Neural crest cell (in vitro differentiated cells): ENCODE measurements at places on chromosomes 5 and 9. TPM values are rescaled to one million over a fixed set of nuclear protein-coding genes. Genes with fewer than 3 reads are reported as not detected.

- DNase-seq, result no peak
Observed at GRCh38 chr5:119166026-119166425, 95.1 kb downstream of the DMXL1 start.

Gene KIAA1958
- total RNA-seq, result 44.7 and 46.7 TPM in 2 replicates

DNA sequence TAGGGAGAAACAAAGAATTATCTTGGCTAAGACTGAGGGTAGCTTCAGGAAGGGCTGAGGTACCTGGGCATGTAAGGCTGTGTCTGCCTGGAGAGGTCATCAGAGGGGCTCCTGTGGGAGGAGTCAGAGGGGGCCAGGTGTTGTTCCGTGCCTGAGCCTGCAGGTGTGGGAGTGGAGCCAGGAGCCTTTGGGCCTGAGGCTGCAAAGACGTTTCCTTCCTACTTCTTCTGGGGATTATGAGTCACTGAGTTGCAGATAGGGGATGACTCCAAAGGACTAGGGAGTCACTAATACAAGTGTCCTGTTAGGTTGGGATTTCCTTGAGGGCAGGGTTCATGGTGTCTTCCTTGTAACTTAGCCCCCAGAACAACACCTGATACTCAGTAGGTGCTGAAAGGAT lies 391.1 kb downstream of the ARHGEF28 start:
- DNase-seq, result no peak

Gene TCF7
- 18.0 and 19.3 TPM in 2 replicates for total RNA-seq

DNA sequence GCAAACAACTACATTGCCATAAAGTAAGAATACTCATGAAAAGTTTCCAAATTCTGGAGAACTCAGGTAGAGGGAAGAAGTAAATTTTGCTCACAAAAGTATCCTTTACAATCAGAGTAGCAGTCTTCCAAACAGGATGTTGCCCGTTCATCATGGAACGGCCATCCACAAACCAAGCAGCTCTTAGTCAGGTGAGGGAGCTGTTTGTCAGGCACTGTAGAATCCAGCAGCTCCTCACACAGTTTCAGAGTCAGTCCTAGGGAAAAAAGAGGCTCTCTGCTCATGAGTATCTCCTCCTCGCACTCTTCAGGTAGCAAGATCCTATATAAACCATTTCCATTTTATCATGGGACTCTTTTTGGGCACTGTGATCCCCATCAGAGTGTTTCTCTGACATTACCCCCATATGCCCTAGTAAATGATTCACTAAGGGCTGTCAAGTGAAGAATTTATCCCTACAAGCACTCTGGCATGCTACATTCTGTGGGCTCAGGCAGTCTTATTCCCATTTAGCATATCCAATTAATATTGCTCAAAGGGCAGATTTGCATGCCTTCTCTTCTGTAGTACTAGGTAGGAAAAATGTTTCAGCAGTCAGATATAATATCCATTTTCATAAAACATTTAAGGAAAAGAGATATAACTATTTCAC lies 97.9 kb downstream of the WDR41 start:
- no peak for DNase-seq

GRCh38 chr9:91321691-91322090 lies 40.0 kb downstream of the AUH start:
- no peak for DNase-seq

DNA sequence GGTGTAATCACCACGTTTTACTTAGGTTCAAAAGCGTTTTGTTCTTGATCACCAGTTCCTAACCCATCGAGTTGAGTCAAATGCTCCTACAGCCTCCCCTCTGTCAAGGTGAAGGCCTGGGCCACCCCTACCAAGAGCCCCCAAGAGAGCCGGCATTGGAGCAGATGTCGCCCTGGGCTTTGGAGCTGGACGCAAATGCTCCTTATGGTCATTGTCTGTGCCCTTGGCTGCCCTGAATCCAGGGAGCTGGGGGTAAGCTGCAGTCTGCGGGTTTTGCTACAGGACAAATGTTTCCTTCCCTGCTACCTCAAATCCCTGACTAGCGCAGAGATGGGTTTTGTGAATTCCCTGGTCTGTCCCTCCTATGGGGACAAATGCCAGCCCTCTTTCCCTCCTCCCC lies 4.9 kb downstream of the RNF183 start:
- no peak for DNase-seq

DNA sequence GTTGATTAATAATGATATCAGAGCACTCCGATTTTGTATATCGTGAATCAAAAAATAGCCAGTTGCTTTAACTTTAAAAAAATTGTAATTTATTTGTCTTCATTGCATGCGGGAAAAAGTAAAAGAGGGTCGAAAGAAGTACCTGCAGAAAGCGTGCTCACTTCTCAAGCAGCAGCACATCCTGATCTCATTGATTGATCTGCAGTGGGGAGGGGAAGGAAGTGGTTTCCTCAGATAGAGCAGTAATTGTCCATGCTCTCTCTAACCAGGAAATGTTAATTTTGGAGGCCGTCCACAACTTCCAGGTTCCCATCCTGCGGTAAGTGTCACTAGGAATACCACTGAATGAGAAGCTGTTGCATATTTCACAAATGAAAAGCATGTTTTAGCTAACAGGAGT lies 63.2 kb downstream of the SYK start:
- DNase-seq, result no peak

DNA sequence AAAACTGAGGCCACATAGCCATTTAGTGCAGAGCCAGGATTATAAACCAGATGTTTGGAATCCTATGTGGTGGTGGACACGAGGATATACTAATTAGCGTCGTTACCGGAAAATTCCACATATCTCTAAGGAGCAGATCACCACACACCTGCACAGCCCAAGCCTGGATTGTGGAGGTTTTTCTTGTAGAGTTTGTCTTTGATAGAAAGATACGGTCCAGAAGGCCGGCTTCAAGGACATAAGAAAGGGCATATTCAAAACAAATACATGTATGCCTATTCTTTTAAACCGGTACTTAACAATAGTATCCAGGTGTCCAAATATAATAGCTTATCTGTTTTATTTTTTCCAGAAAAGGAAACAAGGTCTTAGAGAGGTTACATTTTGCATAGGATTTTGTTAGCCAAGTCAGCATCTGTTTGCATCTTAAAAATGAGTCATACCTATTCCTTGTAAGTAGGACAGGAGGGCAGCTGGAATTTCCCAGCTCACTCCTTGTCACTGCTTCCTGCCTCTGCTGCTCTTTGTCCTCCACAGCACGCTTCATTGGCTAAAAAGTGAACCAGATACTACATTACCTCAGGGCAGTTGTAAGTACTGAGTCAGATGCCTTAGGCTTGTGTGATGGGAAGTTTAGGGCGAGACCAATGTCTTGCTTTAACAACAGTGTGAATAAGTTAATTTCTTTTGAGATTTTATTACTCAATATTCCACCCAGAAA lies 3.6 kb downstream of the TMC1 start:
- DNase-seq, result no peak

DNA sequence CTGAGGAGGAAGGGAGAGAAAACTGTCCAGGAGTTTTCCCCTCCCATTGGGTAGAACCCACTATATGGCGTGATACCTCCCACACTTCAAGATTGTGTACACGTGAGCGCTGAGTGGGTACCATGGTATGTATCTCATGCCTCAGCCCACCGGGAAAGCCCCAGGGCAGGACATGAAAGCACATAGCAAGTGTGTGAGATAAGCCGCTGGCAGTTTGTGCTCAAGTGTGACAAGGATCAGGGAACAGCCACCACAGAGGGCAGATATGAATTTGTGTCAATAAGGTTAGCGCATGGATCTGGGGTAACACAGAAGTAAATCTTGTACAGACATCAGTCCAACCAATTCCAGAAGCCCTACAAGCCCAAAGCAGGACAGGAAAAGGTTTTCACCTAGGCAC lies 42.6 kb upstream of the NAA35 start:
- no peak for DNase-seq

Gene CCL21
- not detected in 2 replicates for total RNA-seq

- no peak for DNase-seq
Observed at GRCh38 chr9:112110777-112111113, 64.4 kb downstream of the SUSD1 start.

Gene GARNL3
- total RNA-seq, result 10.3 and 10.5 TPM in 2 replicates

DNA sequence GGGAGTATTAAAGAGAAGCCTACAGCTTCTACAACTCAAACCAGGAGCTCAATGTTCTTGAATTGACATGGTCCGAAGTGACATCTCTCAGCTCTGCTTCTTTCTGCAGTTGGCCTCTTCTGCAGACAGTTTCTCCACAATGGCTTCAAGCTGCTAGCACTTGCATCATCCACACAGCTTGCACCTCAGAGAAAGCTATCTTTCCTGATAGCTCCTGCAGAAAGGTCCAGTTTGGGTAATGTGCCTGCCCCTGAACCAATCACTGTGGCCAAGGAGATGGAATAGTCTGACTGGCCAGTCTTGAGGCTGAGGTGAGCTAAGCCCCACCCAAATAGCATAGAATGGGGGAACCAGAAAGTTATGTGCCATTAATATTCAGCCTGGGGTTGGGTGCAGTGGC lies 95.8 kb upstream of the ABCA1 start:
- DNase-seq, result no peak

GRCh38 chr5:68431186-68431585 lies 215.6 kb downstream of the PIK3R1 start:
- no peak for DNase-seq

GRCh38 chr9:90141723-90142122 lies 500.9 kb downstream of the DIRAS2 start:
- DNase-seq, result no peak

DNA sequence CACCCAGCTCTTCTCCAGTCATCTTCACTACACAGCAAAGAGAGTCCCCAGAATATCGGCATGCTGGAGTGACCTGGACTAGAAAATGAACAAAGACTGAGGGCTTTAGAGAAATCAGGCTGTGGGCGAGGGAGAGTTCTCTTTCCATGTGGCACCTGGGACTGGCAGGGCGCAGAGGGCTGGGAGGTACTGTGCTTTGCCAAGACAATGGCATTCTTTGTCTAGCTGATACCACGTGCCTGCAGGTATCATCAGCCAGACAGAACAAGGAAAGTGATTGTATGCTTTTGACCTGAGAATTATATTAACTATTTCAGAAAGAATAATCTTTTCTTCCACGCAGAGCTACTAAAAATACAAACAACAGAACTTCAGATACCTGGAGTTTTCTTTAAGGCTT lies 30.5 kb downstream of the DDX31 start:
- DNase-seq, result no peak

Gene HCN1
- total RNA-seq, result 1.0 and 1.2 TPM in 2 replicates

- no peak for DNase-seq
Observed at GRCh38 chr9:37187292-37187691, 66.9 kb downstream of the ZCCHC7 start.

GRCh38 chr5:77292026-77292757 lies 81.7 kb downstream of the PDE8B start:
- no peak for DNase-seq

DNA sequence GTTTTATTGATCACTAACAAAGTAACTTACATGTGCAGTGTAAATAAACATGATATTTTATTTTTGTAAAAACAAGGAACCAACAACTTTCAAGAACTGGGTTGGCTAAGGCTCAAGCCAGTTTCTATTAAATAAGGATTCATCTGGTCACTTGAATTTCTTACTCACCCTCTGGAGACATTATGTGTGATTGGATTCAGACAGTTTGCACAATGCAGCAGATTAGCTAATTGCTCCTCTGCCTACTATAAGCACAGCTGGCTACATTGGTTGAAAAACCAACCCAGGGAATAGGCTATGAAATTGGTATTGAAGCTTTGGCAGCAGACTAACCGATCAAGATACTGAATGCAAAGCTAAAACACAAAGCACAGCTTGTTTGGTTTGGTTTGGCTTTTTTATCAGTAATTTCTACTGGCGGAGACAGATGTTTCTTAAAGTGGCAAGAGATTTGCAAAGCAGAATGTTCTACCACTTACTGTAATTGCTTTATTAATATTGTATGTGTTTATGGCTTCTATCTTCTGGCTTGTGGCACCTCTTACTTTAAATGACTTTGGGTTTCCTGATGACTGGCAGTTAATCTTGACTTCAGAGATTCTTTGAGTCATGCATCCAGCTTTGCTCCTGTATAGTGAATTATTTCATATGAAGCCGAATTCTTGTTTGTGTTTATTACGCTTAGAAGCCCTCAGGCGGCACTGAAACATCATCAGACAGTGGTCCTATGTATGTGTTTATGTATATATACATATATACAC lies 231.5 kb downstream of the MPDZ start:
- no peak for DNase-seq

Gene ZNF883
- total RNA-seq, result 8.7 TPM in 2 replicates

- no peak for DNase-seq
Observed at GRCh38 chr5:167402671-167403070, 888.8 kb upstream of the WWC1 start.

Gene FCN2
- total RNA-seq, result not detected in 2 replicates

Gene NADK2
- 27.2 and 29.2 TPM in 2 replicates for total RNA-seq
